ENCODE measurements at places on chromosomes 5 and 9.

- DNase-seq = no peak
These were observed 91.6 kb downstream of the ZNF462 start for GRCh38 chr9:106954558-106954957.

GRCh38 chr5:135690466-135690865 is 111.7 kb upstream of the CXCL14 start:
- DNase-seq = no peak

DNA sequence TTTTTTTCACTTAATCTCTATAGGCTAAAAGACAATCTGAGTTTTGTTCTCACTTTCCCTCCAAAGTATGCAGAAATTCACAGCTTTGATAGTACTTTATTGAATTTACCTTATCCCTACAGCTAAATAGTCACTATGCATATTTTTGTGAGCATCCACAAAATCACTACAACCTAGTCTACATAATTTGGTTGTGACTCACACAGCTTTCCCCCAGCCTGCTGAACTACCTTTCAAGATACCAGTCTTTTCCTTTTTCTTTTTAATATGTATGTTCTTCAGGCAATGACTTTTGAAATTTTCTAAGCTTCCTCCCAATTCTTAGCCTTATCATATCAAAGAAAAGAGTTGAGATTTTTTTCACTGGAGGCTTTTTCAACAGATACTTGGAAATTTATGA is 347.3 kb upstream of the CDH6 start:
- DNase-seq = no peak

DNA sequence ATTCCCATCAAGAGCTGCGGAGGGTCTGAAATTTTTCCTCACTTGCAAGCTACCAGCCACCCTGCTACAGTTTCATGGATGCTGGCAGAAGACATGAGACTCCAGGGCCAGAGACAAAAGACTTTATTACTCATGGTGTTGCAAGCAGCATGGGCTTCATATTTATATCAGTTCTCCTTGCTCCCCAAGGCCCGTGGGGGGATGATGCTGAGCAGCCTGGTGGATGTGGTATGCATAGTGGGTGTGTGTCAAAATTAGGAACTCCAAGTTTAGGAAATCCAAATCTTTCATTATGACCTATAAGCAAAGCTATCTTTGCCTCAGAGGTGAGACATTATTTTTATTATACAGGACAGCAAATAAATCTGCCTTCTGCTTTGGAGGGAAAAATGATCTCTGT is 105.7 kb upstream of the ALDH1B1 start:
- no peak for DNase-seq

GRCh38 chr5:133284306-133284705 is 232.5 kb downstream of the HSPA4 start:
- DNase-seq = no peak

- no peak for DNase-seq
These were observed 64.1 kb upstream of the RAD23B start for GRCh38 chr9:107218829-107219485.

DNA sequence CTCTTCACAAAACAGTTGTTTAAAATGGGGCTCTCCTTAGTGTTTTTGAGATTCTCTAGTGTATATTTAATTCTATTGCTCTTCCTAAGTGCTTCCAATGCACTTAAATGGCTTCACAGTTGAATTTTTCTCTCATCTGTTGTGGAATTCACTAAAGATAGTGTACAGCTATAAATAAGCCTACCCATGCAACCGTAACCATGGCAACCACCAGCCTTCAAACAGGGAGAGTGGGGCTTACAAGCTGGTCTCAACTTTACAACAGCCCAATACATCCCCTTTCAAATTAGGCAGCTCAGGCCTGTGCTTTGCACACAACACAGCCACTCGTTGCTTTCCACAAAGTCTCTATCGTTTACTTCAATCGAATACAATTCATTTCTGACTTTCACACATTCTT is 144.0 kb upstream of the PLPPR1 start:
- DNase-seq = no peak

GRCh38 chr9:69931340-69931739 is 110.7 kb downstream of the CFAP95 start:
- no peak for DNase-seq

DNA sequence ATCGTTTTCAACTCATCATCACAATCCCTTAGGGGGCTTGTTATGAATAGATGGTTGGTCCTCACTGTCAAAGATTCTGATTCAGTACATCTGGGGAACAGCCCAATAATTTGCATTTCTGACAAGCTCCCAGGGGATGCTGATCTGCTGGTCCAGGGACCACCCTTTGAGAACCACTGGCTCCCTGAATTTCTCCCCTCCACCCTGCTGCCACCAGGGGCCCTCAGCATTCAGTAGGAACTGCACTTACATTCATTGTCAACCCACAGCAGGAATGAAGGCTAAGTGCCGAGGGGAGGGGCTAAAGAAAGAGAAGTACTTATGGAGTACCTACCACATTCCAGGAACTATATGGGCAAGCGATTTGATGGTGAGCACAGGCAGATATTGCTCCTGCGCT is 85.9 kb downstream of the BOD1 start:
- no peak for DNase-seq

DNA sequence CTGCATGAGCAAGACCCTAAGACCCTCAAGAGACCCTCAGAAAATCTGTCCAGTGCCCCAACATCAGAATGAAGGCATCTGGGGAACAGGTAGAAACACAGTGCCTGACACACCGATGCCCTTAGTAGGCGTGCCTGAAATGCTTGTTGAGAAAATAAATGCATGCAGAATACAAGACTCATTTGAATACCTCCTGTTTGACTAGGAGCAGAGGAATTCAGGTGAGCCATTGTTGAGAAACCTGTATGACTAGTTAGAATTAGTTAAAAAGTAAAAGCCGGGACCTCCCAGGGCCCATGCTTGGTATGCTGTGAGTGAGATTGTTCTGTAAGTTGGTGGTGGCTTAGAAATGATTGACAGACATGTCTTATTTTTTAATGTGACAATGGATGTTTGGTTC is 55.0 kb downstream of the WWC1 start:
- DNase-seq = no peak

DNA sequence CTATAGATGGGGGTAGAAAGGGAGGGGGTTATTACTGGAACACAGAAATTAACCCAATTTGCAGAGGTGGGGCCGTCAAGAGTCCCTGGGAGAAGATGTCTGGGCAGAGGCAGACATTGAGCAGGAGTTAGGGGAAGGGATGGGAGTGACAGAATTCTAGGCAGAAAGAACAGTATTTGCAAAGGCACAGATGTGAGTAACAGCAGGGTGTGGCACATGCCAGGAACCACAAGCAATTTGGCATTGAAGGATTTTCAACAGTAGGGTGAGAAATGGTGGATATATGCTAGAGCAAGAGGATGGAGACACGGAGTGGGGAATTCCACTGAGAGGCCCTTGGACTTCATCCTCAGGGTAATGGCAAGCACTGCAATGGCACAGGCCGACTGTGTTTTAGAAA is 71.6 kb upstream of the FRRS1L start:
- no peak for DNase-seq

- DNase-seq = no peak
These were observed 33.3 kb upstream of the SLCO6A1 start for GRCh38 chr5:102532123-102532522.

- no peak for DNase-seq
These were observed 160.7 kb downstream of the GLIS3 start for GRCh38 chr9:4139196-4139595.

GRCh38 chr5:167546270-167546669 is 745.2 kb upstream of the WWC1 start:
- no peak for DNase-seq

DNA sequence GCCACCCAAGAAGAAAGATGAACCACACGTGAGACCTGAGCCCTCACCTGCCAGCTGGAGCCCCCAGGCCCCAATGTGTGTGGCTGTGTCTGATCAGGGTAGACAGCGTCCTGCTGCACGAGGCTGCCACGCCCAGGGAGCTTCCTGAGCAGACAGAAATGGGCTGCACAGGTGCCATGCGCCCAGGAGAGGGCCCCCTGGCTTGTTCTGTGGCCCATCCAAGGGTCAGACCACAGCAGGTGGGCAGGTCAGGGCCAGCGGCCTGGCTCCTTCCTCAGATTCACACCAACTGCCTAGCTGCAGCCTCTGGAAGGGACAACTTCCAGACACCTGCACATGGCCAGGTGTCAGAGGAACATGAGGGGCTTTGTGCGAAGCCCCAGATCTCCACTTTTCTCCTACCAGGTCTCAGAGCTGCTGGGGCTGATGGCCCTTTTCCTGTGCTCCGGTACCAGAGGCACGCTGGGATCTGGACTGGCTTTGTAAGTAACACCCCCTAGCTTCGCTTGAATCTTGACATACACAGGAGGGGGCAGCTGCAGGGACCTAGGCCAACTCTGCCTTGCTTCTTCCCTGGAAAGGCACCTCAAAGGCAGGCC is 10.8 kb downstream of the SARDH start:
- DNase-seq = no peak

- no peak for DNase-seq
These were observed 664.3 kb upstream of the EDIL3 start for GRCh38 chr5:85049020-85049419.

- DNase-seq = peak; percentile 77
These were observed at the start of gene ZBTB34 for GRCh38 chr9:126860077-126860756. Gene ZBTB34 (plus strand): TSS chr9:126860639. CDS start chr9:126879400, 18,761 bp downstream.

- no peak for DNase-seq
These were observed 258.4 kb downstream of the ELAVL2 start for GRCh38 chr9:23567516-23568165.

DNA sequence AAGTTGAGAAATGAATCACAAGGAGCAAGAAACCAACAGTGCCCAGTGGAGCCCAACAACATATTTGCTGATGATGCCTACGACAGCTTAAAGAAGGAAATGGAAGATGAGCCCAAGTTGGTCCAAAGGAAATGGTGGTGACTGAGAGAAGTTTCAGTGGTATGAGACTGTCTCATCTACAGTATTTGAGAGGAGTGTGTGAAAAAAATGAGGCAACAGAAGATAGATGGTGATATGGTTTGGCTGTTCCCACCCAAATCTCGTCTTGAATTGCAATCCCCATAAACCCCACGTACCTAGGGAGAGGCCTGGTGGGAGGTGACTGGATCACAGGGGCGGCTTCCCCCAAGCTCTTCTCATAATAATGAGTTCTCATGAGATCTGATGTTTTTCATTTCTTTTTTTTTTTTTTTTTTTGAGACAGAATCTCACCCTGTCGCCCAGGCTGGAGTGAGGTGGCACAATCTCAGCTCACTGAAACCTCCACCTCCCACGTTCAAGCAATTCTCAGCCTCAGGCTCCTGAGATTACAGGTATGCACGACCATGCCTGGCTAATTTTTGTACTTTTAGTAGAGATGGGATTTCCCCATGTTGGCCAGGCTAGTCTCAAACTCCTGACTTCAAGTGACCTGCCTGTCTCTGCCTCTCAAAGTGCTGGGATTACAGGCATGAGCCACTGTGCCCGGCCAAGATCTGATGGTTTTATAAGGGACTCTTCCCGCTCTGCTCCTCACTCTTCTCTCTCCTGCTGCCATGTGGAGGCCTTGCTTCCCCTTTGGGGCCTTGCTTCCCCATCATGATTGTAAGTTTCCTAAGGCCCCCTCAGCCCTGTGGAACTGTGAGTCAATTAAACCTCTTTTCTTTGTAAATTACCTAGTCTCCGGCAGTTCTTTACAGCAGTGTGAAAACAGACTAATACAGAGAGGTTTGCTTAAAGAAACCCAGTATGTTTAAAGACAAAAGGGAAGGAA is 30.2 kb downstream of the EFCAB9 start:
- DNase-seq = no peak

GRCh38 chr9:127578627-127578951 is 33.5 kb upstream of the STXBP1 start:
- no peak for DNase-seq

- no peak for DNase-seq
These were observed 16.6 kb upstream of the S1PR3 start for GRCh38 chr9:88974641-88975040.

- no peak for DNase-seq
These were observed 115.6 kb downstream of the VCAN start for GRCh38 chr5:83586874-83587776.

DNA sequence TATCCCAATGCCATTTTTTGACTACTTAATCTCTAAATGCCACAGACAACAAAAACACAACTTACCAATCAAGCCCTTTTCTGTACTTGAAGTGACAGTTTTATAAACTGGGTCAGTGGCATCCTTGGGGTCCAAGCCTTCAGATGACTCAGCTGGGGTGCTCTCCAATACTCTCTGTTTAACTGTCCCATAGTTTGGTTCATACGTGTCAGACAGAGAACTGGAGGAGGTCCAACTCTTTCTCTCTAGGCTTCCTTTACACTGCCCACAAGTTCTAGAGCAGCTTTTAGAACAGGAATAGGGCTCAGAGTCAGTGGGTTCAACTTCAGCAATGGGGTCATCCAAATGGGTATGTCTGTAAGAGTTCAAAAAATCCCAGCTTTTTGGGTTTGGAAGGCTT is 166.9 kb downstream of the CDC42SE2 start:
- DNase-seq = no peak

- no peak for DNase-seq
These were observed 628.8 kb upstream of the RGMB start for GRCh38 chr5:98144710-98145109.

- no peak for DNase-seq
These were observed 416.1 kb upstream of the IRX4 start for GRCh38 chr5:2298781-2299180.

Measured in hematopoietic multipotent progenitor cell treated with erythropoietin and hydrocortisone succinate and interleukin-3 and kit ligand, for 15 days (in vitro differentiated cells).